Umbilical cord (tissue), 2 donors: ENCODE measurements at places on chromosomes 2 and 18. TPM values are rescaled to one million over a fixed set of nuclear protein-coding genes. Genes with fewer than 3 reads are reported as not detected.

The PKDCC gene
- total RNA-seq = 93.2 TPM

The PLEKHA3 gene
- 19.0 TPM for total RNA-seq

The CRYGD gene
- not detected for total RNA-seq

The CCDC68 gene
- total RNA-seq = 7.0 TPM

The HAAO gene
- total RNA-seq = 19.0 TPM

The CNTNAP5 gene
- 2.6 TPM for total RNA-seq

The KIAA2012 gene
- total RNA-seq = 1.7 TPM

The TTC31 gene
- total RNA-seq = 21.7 TPM

The RIT2 gene
- total RNA-seq = not detected

The TTR gene
- 15.6 TPM for total RNA-seq

The DNAJC5G gene
- not detected for total RNA-seq

The ABHD3 gene
- total RNA-seq = 15.2 TPM

The HRH4 gene
- total RNA-seq = 0.48 TPM

The EIF5B gene
- total RNA-seq = 31.3 TPM

The HOXD11 gene
- total RNA-seq = 18.1 TPM

The COLEC12 gene
- 93.7 TPM for total RNA-seq

The HOXD4 gene
- total RNA-seq = 2.4 TPM

The KIF1A gene
- total RNA-seq = 2.2 TPM

The ITGB6 gene
- 19.0 TPM for total RNA-seq

The CD8B2 gene
- 2.6 TPM for total RNA-seq

The STEAP3 gene
- total RNA-seq = 2.6 TPM

The RAD51AP2 gene
- total RNA-seq = 11.6 TPM

The FOXI3 gene
- 1.7 TPM for total RNA-seq

The CAPN14 gene
- 0.96 TPM for total RNA-seq

The STARD6 gene
- 0.96 TPM for total RNA-seq

The KIF5C gene
- total RNA-seq = 4.3 TPM

The PLB1 gene
- 1.9 TPM for total RNA-seq

The PPP1R1C gene
- total RNA-seq = 23.4 TPM

The SPP2 gene
- total RNA-seq = not detected

The AQP12A gene
- total RNA-seq = not detected

The PCARE gene
- total RNA-seq = 1.4 TPM

The FARSB gene
- 12.0 TPM for total RNA-seq

The HOXD3 gene
- not detected for total RNA-seq
